NCI-H187 treated with DMSO at 0.1 percent for 48 hours (cell line): ENCODE measurements at places on chromosomes 7 and 10.

DNA sequence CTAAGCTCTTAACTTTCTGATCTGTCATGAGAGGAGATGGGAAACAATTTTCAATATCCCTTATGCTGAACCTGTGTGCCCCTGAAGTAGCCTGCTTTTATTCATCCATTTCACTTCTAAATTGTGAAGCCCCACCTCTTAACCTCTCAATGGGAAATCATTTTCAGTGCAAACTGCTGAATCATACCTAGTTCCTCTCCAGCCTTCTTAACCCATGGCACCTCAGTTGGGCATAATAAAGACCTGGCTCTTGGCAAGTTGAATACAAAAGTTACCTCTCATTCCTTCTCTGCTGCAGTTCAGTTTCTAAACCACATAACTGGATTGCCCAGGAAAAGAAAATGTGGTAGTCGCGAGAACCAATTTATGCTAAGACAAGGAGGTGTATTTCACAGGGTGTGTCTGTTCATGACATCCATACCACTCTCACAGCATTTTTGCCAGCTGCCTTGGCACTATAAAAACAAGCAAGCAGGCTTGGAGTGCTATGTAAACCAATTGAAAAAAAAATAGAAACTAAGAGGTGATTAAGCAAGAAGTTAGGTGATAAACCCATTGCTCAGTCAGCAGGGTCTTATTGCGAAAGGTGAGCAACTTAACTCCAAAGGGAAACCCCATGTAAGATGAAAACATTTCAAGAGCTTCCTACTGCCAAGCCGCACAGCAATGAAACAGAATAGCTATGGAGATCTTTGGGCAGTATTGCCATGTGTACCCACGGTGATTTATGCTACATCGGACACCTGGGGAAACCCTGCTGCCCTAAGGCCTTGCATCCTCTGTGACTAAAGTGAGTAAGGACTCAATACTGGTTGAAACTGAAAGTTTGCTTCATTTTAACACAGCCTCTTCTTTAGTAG, 57.0 kb upstream of the DKK1 start:
- DNase-seq: no peak

DNA sequence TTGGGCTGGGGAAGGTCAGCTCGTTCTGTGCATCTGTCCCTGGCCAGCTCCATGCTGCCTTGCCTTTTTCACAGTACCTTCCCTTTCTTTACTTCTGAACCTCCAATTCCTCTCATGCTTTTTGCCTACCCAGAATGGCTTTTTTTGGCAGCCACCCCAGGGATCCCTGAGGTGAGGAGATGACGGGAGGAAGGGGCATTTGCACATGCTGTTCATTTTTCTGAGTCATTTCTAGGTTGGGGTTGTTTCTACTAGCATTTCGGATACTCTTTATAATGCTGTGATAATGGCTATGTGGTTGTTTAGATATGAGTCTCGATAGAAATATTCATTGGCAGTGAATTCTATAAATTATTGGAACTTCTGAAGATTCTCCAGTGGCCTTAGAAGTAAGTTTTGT, 415.1 kb upstream of the FZD8 start:
- DNase-seq: no peak

- no peak for DNase-seq
These were observed 90.9 kb downstream of the CHST15 start for GRCh38 chr10:124002391-124003069.

GRCh38 chr7:45583296-45583695, 9.1 kb downstream of the ADCY1 start:
- DNase-seq: no peak
